ENCODE measurements at places on chromosomes 4 and X.

DNA sequence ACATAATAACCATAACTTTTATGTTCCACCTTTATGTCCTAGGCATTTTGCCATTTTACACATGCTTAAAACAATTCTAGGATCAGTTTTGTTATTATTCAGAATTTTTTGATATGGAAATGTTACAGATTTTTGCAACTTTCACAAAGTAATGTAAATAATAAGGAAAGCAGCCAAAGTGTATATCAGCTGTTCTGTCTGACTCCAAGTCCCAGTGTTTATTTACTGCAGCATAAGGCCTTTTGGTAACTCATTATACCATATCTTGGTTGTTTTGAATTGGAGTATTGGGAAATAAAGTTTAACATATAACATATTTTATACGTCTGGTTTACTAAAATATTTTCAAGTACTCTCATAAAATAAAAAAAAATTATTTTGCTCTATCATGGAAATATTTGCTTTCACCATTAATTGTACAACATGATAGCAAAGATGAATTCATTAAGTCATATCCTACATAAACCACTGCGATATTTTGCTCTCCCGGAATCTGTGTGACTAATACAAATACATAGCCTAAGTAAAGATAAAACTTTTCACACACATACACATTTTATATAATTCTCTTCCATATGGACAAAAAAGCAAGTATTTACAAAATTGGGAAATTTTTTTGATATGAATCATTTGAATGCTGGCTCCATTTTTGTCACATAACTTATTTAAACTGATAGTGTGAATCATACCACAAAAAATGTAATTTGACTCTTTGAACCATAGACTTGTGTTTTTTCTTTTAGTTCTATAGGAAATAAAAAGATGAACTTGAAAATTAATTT is 399.0 kb downstream of the PABPC4L start:
- DNase-seq, result no peak

DNA sequence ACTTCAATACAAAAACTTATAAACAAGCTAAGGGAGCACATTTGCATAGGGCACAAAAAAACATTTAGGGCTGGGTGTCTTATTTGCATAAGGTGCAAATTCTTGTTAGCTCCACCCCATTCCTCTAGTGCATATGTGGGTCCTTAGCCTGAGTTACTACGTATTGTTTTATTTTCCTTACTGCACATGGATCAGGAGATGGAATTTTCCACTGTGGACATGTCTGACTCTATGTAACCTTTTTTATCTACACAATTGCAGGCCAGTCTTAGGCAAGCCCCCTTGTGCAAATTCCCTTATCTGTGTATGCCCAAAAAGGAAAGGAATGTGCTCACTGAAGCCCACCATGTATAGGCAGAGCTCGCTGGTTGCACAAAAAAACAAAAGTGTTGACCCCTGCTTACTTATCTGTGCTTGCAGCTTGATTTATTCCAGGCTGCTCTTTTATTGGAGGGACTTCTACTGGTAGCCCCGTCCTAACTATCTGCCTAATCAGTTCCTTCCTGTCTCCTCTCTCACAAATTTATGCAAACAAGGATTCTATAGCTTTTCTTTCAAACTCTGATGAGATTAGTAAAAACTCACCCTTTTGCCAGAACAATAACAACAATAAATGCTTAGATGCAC is 359.0 kb upstream of the MAGEB16 start:
- no peak for DNase-seq

DNA sequence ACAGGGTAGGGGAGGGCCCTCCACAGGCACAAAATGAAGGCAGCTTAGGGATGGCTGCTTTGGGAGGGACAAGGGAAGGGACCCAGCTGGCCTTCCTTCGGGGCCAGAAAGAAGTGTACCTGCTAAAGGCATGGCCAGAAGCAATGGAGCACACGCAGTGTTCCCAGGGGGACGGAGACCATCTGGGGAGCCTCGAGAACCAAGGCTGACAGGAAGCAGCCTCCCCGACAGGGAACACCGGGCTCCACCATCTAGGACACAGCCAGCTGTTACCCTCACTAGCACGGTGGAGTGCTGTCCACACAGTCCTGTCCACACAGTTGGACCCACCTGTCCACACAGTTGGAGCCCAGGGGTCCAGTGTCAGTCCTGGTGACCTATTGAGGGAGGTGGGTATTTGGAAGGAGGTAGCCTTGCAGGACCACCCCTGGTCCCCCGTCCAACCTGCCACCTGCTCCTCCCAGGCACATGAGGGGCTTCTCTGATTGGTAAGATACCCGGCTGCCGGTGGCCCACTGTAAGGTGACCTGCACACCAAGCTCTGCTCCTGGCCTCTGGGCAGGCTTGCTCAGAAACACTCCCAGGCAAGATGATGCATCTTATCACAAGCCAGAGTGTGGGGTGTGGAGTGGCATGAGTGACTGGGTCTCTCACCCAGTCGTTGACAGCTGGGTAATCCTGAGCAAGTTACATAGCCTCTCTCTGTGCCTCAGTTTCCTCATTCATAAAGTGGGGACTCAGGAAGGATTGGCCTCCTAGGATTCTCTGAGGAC is 20.5 kb upstream of the AFAP1 start:
- no peak for DNase-seq

GRCh38 chrX:111402344-111402743 is 9.6 kb downstream of the DCX start:
- DNase-seq, result no peak

- no peak for DNase-seq
These were observed 510.1 kb upstream of the AADAT start for GRCh38 chr4:170599894-170600293.

DNA sequence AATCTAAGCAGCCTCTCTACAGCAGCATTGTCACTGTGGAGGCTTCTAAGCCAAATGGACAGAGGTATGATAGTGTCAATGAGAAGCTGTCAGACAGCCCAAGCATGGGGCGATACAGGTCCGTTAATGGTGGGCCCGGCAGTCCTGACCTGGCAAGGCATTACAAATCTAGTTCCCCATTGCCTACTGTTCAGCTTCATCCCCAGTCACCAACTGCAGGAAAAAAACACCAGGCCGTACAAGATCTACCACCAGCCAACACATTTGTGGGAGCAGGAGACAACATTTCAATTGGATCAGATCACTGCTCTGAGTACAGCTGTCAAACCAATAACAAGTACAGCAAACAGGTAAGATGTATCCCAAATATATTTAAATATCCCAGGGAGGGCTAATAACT is 4.1 kb downstream of the PCDH7 start:
- DNase-seq, result no peak

GRCh38 chr4:189121336-189121735 is 819.3 kb upstream of the FRG1 start:
- DNase-seq, result no peak
